ENCODE measurements at places on chromosomes 2 and 18.

- DNase-seq: no peak
These were observed 51.0 kb downstream of the MAP4K3 start for GRCh38 chr2:39386064-39386463.

DNA sequence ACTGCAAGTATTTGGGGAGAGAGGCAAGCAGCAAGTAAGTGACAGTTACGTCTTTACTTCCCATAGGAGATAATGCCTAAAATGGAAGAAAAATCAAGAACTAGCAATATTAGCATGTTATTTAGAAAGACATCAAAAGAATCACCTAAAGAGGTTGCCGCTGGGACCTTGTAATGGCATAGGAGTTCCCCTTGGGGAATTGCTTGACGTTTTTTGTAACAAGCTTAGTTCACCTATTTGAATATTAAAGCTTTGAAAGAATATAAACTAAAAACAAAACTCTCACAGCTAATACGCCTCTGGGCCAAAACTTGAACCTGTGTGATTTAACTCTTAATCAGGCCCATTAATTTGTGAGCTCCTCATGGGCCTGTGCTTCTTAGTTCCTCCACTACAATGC is 89.0 kb downstream of the AAK1 start:
- DNase-seq: no peak

DNA sequence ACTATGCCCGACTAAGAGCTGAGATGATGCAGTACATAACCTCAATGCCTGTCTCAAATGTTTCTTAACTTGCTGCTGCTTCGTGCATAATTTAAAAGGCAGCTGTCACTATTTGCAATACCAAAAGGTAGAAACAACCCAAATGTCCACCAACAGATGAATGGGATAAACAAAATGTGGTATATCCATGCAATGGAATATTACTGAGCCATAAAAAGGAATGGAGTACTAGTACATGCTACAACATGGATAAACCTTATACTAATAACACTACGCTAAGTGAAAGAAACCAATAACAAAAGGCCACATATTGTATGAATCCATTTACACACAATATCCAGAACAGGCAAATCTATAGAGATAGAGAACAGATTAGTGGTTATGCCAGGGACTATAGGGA is 13.0 kb upstream of the DGKD start:
- no peak for DNase-seq

DNA sequence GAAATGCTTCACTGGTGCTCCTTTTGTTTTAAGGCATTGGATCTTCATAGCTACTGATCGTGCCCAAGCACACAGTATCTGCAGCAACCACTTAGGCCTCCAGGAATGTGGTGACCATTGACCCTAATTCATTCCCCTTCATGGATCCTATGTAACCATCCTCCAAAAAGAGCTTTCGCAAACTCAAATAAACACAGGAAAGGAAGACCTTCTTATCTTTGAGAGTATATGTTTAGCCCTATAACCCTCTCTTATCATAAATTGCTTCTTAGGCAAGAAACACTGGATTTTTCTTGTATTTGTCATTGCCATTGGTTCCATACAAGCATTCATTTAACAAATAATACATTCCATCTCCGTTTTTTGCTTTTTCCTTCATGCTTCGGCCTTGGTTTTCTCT is 4.1 kb upstream of the TTR start:
- no peak for DNase-seq

- DNase-seq: peak; percentile 84
These were observed 59.4 kb downstream of the DGKD start for GRCh38 chr2:233413559-233414272.

DNA sequence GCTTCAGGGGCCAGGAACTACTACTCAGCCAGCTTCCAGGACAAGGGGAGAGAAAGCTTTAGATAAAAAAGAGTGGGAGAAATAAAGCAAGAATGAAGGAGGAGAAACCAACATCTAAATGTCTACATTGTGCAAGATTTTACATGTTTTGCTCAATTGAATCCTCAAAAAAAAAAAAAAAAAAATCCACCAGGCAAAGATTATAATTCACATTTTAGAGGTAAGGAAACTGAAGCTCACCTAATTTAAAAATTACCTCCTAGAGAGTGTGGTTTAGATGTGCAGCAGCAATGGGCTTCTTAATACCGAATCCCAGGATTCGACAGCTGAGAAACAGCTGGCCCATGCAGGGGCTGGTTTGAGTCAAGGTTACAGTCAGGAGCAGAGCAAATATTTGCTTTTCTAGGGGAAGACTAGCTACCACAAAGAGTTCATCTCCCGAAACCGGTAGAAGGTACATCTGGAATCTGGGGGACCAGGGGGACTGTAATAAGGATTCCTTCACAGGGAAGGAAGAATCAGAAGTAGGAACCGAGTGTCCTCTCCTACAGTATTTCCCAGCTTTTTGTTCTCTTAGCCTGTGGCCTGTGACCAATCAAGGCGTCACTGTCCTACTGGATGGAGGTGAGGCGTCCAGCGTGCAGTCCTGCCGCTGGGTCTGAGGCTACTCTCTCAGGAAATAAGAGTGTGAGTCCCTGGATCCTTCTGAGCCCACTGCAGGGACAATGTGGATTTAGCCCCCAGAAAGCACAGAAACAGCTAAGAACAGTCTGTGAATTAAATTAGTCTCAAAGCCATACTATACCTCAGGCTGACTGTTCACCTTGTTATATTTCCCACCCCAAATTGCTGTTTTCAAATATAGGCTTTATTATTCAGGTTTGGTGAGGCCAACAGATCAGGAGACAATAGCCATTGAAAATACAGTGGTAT is 42.3 kb downstream of the IL1R2 start:
- no peak for DNase-seq

DNA sequence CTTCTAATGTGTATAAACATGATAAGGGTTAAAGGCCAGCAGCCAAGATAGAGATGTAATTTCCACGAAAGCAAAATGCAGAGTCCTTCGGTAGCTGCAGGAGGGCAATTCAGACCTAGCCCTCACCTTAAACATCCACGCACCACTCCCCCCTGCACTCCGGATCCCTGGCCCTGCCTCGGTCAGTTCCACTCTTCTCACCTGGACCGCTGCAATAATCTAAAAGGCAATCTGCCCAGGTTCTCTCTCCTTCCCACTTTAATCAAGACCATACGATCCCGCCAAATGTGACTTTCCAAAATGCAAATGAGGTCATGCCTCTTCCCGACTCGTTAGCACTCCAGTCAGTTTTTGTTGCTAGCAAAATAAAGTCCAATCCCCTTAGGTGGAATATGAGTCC is 485.2 kb downstream of the EIPR1 start:
- DNase-seq: no peak

DNA sequence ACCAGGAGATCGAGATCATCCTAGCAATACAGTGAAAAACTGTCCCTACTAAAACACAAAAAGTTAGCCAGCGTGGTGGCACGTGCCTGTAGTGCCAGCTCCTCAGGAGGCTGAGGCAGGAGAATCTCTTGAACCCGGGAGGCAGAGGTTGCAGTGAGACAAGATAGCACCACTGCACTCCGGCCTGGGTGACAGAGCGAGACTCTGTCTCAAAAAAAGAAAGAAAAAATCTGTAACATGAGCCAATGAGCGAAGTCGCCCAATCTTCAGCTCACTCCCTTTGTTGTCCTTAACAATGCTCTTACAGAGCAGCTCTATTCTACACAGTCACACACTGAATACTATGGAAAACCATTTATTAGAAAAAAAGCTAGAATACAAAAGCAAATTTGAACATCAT is 22.0 kb downstream of the FAM98A start:
- no peak for DNase-seq

GRCh38 chr2:236340251-236340650 is 76.0 kb upstream of the ASB18 start:
- no peak for DNase-seq

GRCh38 chr18:9191658-9192256 is 55.2 kb downstream of the ANKRD12 start:
- DNase-seq: no peak

DNA sequence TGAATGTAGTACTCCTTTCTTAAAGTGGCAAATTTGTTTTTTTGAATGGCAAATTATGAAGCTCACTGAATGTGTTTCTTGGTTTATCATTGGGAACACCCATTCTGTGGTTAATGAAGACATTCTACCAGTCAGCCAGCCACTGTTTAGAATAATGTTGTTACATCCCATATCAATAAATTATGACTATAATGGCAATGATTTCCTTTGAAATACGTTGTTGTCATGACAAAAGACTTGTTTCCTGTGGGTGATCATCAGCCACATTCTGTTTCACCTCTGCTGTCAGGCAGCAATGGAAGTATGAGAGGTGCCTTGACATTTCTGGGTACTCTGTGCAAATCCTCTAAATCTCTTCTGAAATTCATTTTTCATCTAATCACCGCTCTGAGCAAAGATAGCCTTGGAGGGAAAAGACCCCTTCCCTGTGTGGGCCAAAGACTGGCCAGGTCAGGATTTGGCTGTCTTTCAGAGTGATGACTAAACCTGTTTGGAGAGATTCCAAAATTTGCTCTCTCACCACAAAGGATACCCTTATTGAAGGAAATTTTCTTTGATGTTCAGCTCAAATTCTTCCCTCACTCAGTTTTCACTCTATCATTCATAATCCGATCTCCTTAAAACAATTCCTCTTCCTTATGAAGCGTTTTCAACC is 869.2 kb downstream of the BCL11A start:
- no peak for DNase-seq

GRCh38 chr2:128313931-128314347 is 4.7 kb downstream of the HS6ST1 start:
- DNase-seq: no peak

DNA sequence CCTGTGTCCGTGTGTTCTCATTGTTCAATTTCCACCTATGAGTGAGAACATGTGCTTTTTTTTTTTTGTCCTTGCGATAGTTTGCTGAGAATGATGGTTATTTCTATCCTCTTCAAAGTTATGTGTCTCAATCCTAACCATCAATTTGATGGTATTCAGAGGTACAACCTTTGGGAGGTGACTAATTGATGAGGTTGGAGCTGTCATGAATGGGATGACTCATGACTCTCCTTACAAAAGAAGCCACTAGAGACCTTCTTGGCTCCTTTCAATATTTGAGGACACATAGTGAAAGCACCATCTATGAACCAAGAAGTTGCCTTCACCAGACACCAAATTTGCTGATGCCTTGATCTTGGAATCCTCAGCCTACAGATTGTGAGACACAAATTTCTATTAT is 677.1 kb upstream of the DDX18 start:
- no peak for DNase-seq

- no peak for DNase-seq
These were observed 3.4 kb downstream of the ZEB2 start for GRCh38 chr2:144516411-144516980.

DNA sequence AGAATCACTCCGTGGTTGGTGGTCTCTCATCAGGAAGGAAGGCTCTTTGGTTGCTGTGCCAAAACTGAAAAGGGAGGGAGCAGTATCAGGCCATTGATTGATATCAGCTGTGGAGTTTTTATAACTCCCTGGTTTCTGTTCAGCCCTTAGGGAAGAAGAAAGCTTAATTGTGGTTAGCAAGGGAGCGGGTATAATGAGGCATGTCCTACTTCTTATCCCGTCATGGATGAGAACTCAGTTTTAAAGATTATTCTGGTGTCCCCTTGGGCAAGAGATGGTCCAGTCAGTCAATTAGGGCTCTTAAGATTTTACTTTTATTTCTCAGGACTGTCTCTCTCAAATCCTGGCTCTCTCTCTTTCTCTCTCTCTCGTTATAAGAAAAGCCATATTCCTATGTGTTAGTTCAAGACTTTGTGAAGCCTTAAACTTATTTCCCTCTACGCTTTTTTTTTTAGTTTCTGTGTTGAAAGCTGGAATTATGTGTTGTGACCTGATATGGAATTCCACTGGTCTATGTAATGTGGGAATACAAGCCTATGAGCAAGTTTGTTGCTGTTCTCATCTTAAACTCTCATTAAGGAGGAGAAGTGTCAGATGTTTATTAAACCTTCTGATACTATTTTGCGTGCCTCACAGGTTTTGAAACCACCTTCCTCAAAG is 514.0 kb upstream of the CDH2 start:
- DNase-seq: no peak

- DNase-seq: no peak
These were observed 178.1 kb upstream of the MMADHC start for GRCh38 chr2:149765636-149766035.

DNA sequence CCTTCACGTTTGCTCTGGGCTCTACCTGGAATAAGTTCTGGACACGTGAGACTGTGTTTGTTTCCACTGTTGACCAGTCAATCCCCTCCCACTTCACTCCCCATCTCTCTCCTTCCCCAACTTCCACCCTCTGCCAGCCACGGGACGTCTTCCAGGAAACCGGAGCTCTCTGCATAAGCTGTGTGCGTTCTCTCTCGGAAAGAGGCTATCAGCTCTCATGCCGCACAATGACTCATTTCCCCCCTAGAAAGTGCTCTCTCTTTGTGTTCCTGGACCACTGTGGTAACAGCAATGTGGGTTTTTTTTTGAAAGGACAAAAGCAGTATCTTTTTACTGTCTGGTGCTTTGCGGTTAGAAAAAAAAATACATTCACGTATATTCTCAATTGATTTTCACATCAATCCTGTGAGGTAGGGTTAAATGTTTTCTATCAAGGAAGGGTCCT is 10.2 kb downstream of the PROKR1 start:
- peak; percentile 66 for DNase-seq

DNA sequence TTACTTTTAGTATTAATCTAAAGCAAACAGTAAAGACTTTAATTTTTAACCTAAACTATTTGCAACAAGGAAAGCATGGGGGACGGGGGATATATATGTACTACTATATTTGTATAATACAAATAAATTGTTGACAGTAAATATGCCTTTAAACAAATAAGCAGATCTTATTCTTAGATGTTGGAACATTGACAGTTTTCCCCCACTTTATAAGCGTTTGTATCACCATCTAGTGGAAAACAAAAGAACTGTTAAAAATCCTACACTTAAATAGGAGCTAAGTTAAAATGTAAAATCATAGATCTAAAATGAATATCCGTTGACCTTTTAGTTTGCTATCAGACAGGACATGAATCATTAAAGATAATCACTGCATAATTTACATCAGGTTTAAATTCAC is 50.0 kb downstream of the RBBP8 start:
- no peak for DNase-seq

DNA sequence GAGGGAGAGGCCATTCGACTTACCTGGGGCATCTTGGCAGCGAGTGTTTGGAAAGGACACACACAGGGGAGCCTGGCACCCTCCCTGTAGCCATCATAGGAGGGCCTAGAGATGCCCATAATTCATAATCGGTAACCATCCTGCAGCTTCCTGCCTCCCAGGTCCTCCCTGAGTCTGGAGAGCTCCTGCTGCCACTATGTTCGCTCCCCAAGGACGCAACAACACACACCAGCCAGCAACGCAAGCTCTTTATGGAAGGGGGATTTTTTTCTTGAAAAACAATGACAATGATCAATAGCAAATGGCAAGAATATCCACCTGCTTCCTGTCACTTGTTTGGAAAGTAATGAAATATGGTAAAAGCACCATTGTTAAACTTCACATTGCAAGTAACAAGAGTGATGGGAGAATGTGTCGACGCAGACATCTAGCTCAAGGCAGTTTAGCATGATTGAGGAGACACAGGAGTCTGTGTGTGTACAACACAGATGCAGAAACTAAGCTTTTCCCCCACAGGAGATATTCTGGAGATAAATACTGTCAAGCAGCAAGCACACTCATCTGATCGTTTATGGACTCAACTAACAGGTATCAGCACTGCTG is 24.9 kb upstream of the CREG2 start:
- DNase-seq: no peak

- no peak for DNase-seq
These were observed 151.8 kb downstream of the WDPCP start for GRCh38 chr2:63436488-63436887.
